ENCODE measurements at places on chromosomes 2 and 18.

DNA sequence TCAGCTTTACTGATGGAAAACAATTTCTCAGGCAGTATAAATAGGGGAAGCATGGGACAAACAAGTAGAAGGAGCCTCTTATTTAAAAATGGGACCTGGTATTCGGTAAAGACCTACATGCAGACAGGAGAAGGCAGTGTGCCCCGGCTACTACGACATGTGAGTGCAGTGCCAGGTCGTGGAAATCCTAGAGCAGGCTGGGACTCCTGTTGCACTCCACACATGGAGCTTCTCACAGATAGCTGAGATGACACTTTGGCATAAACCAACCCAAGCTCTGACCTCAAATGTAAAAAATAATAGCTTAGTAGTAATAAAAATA is 885 bp upstream of the DSEL start:
- no peak for DNase-seq
- H3K27ac ChIP-seq, result peak overlapping the region; percentile 83

DNA sequence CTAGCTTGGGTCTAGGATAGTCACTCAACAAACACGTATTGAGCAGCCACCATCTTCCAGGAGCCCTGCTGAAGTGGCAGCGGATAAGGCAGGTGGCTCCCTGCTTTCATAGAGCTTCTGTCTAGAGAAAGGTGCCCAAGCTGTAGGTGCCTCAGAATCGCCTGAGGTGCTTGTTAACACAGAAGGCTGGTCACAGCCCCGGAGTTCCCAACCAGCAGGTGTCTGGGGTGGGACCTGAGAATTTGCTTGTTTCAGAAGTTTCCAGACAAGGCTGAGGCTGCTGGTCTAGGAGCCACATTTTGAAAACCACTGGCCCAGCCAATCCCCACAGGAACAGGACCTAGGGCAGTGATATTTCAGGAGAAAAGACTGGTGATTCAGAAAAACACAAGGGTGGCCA is 45.3 kb upstream of the SMAD7 start:
- no peaks in the 10 kb centered on the region for H3K27me3 ChIP-seq
- H3K36me3 ChIP-seq, result no peaks in the 10 kb centered on the region
- no peak overlapping the region for H3K4me3 ChIP-seq
- H3K4me1 ChIP-seq, result peaks cover 56% of the 10 kb centered on the region
- DNase-seq, result no peak

DNA sequence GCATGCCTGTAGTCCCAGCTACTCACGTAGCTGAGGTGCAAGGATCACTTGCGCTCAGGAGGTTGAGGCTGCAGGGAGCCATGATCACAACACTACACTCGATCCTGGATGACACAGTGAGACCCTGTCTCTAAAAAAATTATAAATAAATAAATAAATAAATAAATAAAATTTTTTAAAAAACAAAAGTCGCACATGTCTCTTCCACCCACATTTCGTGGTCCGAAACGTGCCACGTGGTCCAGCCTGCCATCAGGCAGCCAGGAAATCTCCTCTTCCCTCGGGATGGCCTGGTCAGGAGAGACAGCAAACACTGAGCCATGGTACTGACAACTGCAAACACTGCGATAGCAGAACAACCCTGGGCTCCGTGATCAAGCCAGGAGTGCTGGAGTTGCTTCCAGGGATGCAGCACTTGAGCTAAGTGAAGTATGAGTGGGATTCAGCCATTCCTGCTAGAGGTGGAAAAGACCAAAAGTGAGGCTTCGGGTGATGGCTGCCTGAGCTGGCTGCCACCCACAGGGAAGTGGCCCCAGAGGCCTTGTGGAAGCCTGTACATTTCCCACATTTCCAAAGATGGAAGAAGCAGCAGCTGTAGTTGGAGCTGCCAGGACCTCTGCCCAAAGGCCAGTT is 193.1 kb downstream of the SMAD2 start:
- DNase-seq, result no peak
- H3K36me3 ChIP-seq, result no peaks in the 10 kb centered on the region
- H3K27me3 ChIP-seq, result peaks cover 3% of the 10 kb centered on the region
- H3K27ac ChIP-seq, result no peak overlapping the region
- H3K4me3 ChIP-seq, result no peak overlapping the region

DNA sequence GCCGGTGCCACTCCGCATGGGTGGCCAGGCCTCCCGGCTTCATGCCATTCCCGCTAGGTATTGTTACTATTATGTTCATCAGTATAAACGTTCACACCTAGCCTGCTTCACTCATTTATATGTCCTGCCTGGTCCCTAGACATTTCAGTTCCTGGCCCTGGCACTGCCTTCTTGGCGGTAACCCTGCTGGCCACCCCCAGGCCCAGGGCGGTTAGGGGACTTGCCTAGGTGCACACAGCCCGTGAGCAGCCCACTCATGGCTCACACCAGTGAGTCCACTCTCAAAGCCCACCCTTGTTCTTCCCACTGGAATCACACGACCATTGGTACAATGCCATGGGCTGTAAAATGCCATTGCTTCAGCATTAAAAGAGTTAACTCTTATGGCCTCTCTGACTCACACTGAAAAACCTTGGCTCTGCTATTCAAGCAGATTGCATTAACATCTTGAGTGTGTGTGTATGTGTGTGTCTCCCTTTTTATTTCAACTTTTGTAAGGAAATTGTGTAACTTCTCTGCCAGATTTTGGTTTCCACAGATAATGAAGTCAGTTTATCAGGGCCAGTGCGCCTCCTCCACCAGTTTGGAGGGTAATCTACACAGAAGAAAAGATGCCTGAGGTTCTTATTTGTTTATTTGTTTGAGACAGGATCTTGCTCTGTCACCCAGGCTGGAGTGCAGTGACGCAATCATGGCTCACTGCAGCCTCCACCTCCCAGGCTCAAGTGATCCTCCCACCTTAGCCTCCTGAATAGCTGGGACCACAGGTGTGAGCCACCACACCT is 74.2 kb downstream of the RAB31 start:
- peaks cover 11% of the 10 kb centered on the region for H3K4me1 ChIP-seq
- H3K27ac ChIP-seq, result peak overlapping the region; percentile 27
- H3K36me3 ChIP-seq, result no peaks in the 10 kb centered on the region
- H3K27me3 ChIP-seq, result no peaks in the 10 kb centered on the region
- no peak overlapping the region for H3K4me3 ChIP-seq
